ENCODE measurements at places on chromosomes 2 and 18. TPM values are rescaled to one million over a fixed set of nuclear protein-coding genes. Genes with fewer than 3 reads are reported as not detected.

MAL gene
- 0.69 TPM for polyA plus RNA-seq

GAD1 gene
- polyA plus RNA-seq = not detected

C2orf92 gene
- polyA plus RNA-seq = 2.9 TPM

CABYR gene
- polyA plus RNA-seq = 0.90 TPM

XIRP2 gene
- polyA plus RNA-seq = 1.8 TPM

ZNF236 gene
- 0.92 TPM for polyA plus RNA-seq

SPAST gene
- 6.0 TPM for polyA plus RNA-seq

FOXI3 gene
- not detected for polyA plus RNA-seq
